ENCODE measurements at places on chromosomes 12 and 14.

- no peak for DNase-seq
Measured at GRCh38 chr12:131275824-131276223, 322.1 kb downstream of the ADGRD1 start.

- no peak for DNase-seq
Measured at GRCh38 chr14:21093769-21094681, 4.4 kb downstream of the ZNF219 start.

DNA sequence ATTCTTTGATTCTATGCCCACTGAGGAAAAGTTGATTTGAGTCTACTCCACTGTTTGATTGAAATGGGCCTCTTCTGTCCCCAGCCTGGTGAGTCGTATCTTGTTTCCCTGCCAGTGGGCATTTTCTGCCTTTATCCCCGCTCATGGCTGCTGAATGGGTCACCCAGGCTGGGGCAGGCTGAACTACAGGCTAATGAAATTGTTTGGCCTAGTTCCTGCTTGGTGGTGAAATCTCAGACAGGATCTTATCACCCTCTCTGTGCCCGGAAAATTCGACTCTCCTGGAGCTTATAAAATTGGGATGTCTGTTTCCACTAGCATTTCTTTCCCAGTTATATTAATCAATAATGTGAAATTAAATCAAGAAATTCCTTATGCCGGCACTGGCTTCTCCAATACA lies 65.0 kb downstream of the CHST11 start:
- DNase-seq = no peak

DNA sequence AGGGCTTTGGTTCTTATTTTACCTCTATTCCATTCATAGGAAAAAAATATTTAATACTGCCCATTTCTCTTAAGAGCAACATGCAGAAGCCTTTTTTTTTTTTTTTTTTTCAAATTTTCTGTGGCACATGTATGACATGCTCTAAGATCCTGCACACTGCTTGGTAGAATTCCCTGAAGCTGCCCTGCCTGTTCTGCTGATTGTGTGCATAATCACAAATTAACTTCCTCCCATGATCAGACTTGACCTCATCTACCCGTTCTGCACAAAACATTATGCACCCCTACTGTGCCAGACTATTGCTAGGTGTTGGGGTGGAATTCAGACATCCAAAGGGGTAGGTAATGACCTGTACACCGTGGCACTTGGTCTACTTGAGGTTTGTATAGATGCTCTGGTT lies 22.2 kb downstream of the SUDS3 start:
- no peak for DNase-seq

DNA sequence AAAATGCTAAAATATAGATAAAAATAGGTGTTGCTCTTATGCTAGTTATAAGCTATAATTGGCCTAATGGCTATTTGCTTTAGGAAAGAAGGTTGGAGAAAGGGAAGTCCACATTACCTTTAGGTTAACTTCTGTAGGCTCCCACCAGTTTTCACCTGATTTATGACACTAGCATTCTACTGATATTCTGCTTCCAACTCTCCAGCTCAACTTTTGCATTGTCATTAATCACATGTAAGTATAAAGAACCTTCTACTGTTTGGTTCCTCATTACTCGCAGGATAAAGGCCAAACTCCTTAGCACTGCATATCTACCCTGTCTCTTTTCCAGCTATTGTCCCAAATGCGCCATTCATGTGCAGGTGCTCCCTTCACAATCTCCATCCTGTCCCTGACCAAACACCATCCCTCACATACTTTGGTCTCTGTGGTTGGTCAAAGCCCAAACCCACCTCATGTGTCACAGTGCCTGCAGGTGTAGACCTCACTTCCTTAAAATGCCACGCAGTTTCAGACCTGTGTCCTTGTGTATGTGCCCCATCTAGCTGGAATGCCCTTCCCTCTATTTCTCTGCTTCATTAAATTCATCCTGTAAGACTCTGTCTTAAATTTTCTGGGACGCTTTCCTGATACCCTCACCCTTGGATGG lies 3.3 kb downstream of the DDHD1 start:
- no peak for DNase-seq

DNA sequence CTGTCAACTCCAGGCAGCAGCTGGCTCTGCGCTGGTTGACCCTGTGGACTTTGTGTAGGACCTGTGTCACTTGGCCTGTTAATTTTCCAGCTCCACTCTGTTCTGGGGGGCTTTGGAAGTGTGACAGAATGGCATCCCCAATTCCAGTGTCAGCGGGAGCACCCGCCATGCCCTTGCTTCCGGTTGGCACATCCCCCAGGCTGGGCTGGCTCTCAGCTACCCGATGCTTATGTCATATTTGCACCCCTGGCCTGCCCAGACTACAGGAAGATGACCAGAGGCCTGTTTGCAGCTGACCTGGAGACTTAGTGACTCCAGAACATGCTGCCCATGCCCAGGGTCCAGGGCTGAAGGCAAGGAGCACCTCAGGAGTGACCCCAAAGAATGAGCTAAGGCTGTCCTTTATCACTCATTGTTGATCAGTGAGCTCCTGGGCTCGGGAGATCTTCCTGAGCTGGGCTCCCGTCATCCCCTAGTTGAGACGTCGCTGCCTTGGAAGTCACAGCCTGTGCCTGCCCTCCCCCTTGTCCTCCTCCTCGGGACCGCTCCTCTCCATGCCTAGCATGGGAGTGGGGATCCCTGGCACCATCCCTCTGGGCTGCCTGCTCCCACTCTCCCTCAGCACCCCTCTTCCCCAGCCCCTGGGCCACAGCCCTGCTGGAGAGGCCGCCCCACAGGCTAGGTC lies 163.4 kb upstream of the RTL1 start:
- no peak for DNase-seq

DNA sequence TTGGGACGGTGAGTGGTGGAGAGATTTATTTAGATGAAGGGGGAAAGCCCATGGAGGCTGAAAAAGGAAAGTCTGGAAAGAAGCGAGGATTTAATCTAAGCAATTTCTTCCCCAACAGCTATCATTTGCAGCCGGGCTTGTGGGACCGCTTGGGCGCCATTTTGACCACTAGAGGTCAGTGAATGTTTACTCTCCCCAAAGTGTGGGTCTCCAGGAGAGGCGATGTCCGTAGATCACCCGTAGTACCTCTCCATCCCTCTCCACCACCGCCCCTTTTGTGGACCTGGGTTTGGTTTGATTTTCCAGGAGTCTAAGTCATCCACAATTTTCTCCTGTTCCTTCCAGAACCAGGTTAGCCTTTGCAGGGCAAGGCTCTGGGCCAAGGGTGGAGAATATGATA lies 91.2 kb upstream of the PARP11 start:
- DNase-seq = no peak

GRCh38 chr14:93525696-93526451 lies 95.1 kb downstream of the UNC79 start:
- DNase-seq = no peak

DNA sequence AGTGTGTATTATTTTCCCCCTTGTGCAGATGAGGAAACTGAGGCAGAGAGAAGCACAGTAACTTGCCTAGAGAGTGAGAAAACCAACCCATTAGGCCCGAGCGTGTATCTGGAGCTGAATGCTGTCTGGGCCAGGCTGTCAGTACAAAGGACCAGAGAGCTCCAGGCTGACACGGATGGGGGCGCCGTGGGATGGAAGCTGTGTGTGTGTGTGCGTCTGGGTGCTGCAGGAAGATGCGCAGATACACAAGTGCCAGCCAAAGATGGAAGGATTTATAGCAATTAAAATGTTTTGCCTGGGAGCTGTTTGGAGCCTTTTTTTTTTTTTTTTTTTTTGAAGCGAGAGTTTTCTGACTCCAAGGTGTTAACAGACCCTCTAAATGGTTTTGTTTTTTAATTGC lies 53.7 kb upstream of the GPATCH2L start:
- DNase-seq = no peak

GRCh38 chr14:52352061-52352491 lies 38.0 kb downstream of the PTGER2 start:
- no peak for DNase-seq

DNA sequence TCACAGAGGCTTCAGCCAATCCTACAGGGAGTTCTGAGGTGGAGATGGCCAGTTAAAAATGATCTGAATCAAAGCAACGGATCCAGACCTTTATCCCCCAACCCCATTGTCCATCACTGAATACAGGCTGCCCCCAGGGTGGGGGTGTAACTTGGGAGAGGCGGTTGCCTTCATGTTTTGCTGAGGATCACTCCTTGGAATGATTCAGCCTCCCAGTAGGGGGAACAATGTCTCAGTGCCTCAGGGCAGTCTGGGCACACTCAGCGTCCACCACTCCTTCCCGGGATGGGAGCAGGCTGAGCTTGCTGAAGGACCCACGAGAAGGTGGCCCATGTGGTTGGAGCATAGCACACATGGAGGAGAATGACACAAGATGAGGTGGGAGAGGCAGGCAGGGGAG lies 60.2 kb downstream of the RFX4 start:
- DNase-seq = no peak

All from activated CD4-positive, alpha-beta T cell treated with anti-CD3 and anti-CD28 coated beads, Interleukin-2, amount 50 U/mL, for 24 hours (primary cell).